GM06990 (cell line): ENCODE measurements at places on chromosomes 16 and 17.

- no peak for DNase-seq
Measured at GRCh38 chr17:47762728-47763127, 29.7 kb downstream of the TBX21 start.

- no peak for DNase-seq
Measured at GRCh38 chr16:68429076-68429854, 19.0 kb downstream of the SMPD3 start.

- DNase-seq = no peak
Measured at GRCh38 chr17:11954936-11955335, 42.3 kb downstream of the ZNF18 start.

GRCh38 chr16:2976201-2976600 lies 4.0 kb downstream of the PKMYT1 start:
- no peak for DNase-seq

GRCh38 chr17:38690386-38690785 lies 14.7 kb upstream of the MLLT6 start:
- DNase-seq = no peak

- no peak for DNase-seq
Measured at GRCh38 chr17:40452921-40453378, 9.7 kb downstream of the IGFBP4 start.

DNA sequence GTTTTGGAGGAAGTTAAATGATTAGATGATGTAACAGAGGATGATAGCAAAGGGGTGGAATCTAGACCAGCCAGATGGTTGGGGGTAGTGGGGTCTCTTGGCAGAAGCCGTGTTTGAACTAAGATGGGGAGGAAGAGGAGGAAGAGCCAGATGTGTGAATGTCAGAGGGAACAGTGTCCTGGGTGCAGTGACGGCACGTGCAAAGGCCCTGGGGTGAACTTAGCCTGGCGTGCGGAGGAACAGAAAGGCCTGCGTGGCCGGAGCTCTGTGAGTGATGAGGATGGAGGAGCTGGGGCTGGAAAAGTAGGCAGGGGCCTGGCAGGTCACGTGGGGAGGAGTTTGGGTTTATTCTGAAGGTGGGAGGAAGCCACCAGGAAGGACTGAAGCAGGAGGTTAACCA lies 26.4 kb upstream of the RMI2 start:
- DNase-seq = no peak

GRCh38 chr17:31697838-31698237 lies 161.2 kb downstream of the COPRS start:
- DNase-seq = no peak

GRCh38 chr16:66150698-66151482 lies 215.6 kb upstream of the CDH5 start:
- DNase-seq = no peak

- no peak for DNase-seq
Measured at GRCh38 chr16:82741073-82741615, 114.4 kb downstream of the CDH13 start.

DNA sequence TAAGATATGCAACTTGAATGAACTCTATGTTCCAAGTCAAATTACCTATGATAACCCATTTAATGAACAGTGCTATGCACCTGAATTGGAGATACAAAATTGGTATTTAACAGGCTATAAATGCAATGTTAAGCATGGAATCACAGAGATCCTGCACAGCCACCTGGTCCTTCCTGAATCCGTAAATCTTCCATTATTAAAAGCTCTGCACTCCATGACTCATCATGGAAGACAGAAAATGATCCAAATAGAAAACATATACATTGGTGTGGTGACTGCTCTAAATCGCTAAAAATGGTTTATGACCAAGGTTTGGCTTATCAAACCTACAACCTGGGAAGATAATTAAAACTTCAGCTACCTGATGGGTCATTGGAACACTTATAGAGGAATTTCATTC lies 45.3 kb downstream of the GLG1 start:
- no peak for DNase-seq

- no peak for DNase-seq
Measured at GRCh38 chr17:15654886-15655561, 29.1 kb downstream of the TRIM16 start.

DNA sequence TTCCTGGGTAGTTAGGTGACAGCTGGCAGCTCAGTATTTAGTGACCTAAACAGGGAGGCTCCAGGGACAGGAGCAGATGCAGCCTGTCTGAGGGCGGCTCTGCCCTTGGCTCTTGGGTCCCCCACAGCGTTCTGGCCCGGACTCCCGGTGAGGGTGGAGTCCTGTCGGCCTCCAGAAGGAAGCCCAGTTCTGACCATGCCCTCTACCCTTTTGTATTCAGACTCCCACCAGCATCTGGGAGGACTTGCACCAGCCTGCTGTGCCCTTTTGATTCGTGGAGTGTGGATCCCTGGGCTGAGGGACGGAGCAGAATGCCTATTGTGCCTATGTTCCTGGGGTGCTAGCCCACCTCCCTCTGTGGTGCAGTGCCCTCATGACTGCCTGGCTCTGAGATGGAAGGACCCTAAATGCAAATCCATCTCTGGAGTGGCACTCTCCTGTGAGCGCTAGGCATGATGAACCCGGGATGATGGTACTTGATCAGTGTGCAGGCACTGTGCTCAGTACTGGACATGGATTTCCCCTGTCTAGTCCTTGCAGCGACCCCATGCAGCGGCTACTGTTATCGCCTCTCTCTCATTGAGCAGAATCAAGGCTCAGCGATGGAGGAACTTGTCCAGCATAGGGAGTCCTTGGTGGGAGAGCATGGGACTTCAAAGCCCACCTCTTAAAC lies 123.1 kb downstream of the SNX29 start:
- DNase-seq = no peak

GRCh38 chr16:1667271-1667670 lies 10.8 kb upstream of the JPT2 start:
- DNase-seq = no peak

DNA sequence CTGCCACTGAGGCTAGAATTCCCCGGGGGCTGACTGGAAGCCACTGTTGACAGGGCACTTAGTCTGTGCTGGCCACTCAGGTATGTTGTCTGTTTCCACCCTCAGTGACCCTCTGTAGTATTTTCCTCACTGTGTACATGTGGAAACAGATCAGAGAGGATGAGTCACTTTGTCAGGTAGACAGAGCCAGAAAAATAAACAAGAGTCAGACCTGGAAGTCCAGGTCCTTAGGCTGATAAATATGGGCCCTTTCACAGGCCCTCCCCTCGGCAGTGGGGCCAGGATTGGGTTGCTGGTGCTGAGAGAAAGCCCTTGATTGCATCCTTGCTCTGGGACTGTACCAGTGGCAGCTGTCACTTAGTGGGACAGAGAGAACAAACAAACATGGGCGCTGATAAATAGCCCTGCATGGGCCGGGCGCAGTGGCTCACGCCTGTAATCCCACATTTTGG lies 21.3 kb downstream of the PGS1 start:
- DNase-seq = no peak

- no peak for DNase-seq
Measured at GRCh38 chr16:19840524-19841110, 44.0 kb downstream of the GPRC5B start.

DNA sequence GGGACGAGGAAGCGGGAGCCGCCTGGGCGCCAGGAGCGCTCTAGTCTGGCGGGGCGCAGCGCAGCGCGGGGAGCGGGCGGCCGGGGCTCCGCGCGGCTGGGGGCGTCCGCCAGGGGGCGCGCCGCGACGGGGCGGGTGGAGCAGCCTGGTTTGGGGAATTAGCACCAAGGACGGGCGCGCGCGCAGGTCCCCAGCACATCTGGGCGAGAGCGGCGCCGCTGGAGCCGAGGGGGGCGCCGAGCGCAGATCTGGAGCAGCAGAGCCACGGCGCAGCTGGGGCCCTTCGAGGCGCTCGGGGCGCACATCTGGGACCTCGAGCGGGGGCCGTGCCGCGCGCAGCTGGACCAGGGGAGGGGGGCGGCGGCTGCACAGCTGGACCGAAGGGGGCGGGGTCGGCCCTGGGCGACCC lies at the start of gene NXPH3:
Gene NXPH3 (plus strand): TSS at position 193 of the 409 bp plus-strand sequence. CDS start 349 bp downstream, outside the sequence.
- DNase-seq = no peak

GRCh38 chr17:50764734-50765149 lies 2.6 kb downstream of the ANKRD40CL start:
- no peak for DNase-seq

DNA sequence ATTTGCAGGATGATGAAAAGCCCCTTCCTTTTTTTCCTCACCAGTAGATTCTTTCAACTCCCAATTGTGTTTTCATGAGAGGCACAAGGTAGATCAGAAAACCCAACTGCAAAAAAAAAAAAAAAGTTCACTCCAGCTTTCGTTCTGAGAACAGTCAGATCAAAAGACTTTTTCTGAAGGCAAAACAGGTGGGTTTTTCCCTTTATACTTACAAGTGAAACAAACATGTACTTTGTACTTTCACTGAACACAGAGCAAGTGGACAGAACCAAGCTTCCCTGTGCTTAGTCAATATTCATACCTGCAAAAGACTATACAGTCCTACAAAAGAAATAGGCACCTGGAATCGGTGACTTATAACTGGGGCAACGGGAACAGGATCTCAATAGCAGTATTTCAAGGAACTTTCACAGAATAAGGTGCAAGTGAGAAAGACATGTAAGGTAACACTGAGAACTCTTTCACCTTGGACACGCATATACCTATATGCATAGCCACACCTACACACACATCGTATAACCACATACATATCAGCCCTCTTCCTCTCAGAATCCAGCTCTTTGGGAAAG lies 54.1 kb downstream of the TOX3 start:
- DNase-seq = no peak

GRCh38 chr17:40779181-40779909 lies 3.0 kb downstream of the KRT27 start:
- DNase-seq = no peak

DNA sequence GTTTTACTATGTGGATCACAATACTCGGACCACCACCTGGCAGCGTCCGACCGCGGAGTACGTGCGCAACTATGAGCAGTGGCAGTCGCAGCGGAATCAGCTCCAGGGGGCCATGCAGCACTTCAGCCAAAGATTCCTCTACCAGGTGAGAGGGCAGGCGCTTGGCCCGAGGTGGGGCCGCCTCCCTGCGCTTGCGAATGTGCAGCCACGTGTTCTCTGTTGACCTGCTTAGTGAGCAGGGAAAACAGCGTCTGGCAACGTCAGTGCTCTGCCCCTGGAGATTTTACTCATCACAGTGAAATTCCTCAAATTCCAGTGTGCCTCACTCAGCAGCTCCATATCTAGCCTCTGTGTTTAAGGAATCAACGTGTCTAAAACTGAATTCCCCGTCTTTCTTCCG lies 33.4 kb upstream of the CLEC18A start:
- DNase-seq = no peak

- DNase-seq = no peak
Measured at GRCh38 chr16:46900455-46901235, 16.5 kb downstream of the GPT2 start.

- DNase-seq = no peak
Measured at GRCh38 chr16:56684926-56685590, 2.8 kb downstream of the MT1X start.

DNA sequence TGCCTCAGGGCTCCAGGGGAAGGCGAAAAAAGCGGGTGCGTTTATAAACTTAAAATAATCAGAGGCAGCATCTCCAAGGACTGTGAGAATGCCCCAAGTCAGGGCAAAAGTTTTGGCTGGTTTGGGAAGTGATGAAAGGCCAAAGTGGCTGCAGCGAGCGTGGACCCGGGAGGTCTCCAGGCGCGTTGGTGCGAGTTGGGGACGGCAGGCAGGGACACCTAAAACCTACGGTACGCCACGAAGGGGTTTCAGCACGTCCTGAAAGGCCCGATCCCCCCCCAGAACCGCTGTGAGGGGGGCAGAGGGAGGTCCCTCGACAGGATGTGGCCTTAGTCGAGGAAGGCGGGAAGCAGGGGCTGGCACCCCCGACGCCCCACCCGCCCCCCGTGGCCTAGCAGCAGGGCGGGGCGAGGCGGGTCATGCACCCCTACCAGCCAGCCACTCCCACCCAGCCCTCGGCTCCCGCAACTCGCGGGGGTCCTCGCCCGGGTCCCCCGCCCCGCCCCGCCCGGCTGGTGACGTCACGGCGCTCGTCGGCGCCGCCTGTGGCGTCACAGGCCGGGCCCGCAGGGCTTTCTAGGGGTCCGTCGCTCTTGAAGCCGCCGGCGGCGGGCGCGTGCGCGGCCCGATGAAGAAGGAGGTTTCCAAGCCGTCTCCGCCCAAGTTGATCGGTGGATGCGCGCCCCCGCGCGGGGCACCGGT lies at the start of gene MYCBPAP:
Gene MYCBPAP (plus strand): TSS at position 569 of the 702 bp plus-strand sequence. CDS start 236 bp downstream, outside the sequence.
- peak; percentile 90 for DNase-seq

DNA sequence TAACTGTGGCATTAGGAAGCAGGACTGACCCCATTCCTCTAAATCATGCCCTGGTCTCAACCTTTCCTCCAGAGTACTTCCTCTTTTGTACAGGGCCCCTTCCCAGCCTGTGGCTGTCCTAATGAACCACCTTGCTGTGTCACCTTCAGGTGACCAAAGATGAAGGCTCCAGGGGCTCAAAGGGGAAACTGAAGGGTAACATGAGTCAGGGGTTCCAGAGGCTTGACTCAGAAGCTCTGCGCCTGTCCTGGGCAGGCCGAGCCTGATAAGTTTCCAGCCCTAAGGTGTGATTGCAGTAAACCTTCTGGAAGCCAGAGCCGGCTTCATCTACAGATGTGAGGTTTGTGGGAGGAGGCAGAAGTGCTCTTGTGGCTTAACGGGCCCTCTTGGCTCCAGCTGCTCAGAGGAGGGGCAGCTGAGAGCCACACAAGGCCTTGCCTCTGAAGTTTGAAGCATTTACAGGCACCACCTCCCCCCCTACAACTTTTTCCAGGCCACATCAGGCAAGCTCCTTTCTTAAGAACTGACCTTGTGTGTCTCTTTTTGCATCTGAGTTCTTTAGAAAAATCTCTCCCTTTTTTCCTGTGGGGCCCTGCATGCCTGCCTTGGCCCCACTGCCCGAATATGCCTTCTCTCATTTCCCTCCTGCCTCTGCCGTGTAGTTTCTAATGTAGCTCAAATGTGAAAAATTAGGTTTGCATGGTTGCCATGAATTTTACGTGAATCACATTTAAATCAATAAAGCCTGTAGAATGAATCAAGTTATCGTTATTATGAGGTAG lies 149.9 kb downstream of the CLEC16A start:
- peak; percentile 59 for DNase-seq

DNA sequence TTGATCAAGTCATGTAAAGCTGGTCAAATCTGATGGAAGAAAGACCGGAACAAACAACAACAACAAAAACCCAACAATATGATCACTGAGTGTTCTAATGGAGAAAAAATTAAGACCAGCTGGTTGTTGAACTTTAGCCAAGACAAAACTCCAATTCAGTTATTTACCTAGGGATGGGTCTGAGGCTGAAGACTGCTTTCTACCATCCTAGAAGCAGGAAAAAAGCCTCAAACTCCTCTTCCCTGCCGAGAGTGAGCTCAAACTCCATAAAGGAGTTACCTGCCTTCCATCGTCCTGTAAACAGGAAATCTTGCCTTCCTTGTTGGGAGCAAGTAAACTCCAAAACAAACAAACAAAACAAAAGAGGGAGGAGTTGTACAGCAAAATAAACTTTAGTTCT lies 23.1 kb upstream of the TMEM98 start:
- no peak for DNase-seq
